Thoracic aorta (tissue), 2 donors: ENCODE measurements at places on chromosomes 7 and 10.

- no peak for DNase-seq
These were observed 484.8 kb downstream of the SUGCT start for GRCh38 chr7:40619647-40620046.

- DNase-seq: no peak
These were observed 232.2 kb downstream of the TRIL start for GRCh38 chr7:28725911-28726310.

GRCh38 chr7:123719197-123719721 lies 29.5 kb downstream of the WASL start:
- DNase-seq: no peak

DNA sequence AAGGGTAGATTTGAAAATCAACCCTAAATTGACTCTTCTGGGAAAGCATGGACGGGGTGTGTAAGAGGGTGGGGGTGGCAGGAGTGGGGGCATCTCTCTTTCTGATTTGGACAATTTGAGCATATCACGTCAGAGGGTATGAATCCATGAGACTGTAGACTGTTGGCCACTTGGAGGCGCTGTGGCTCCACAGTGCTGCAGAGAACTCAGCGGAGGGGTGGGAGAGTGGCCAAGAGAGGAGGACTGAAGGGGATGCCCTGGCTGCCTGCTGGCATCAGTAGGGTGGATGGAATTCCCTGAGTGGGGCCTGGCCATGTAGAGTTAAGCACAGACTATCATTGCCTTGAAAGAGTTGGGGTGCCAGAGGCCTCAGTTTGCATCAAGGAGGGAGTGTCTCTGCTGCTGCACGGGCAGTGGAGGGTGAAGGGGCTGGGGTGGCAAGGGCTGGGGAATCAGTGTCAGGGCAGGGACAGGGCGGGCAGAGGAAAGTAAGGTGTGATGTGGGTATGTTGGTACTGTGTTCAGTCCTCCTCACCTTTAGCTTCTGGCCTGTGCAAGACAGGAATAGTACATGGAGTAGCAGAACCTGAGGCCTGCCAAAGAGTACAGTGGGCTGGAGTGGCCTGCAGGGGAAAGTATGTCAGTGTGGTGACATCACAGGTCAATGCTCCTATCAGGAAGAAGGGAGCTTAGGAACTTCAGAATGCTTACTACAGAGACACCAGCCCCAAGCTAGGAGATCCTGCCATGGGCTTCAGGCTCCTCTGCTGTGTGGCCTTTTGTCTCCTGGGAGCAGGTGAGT lies 133.5 kb upstream of the PRSS58 start:
- no peak for DNase-seq

DNA sequence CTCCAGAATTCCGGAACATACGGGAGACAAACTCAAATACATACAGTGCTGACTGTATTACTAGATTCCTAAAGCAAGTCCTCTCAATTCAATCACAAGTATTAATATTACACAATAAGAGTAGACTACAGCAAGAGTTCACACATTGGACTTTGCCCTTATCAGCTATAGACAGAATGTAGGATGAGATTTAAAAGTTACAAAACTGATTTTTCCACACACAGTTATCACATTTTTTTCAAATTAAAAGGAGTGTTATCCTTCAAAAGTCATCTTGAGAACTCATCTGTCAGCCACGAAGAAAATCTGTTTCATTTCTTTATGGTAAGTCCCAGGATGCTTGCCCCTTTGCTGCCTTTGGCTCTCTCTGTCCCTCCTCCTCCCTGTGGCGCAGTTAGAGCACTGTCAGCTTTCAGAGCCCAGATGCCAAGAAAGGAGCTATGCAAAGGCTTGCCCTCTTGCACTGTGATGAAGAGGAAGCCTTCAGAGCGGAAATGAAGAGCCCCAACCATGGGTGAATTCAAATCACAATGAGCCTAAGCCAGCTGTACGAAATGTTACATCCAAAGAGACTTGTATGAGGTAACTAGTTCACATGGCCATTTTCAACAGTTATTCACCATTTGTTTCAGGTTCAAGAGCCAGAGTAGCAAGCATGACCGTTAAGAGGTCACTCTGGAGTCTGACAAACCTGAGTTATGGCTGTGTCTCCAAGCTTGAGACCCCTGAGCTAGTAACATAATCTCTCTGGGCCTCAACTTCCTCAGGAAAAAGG lies 10.7 kb downstream of the NCOA4 start:
- no peak for DNase-seq

GRCh38 chr7:139232904-139233303 lies 1.9 kb downstream of the UBN2 start:
- no peak for DNase-seq
